ENCODE measurements at places on chromosomes 7 and 10.

GRCh38 chr10:99888622-99889021, 106.2 kb downstream of the ABCC2 start:
- DNase-seq, result no peak

GRCh38 chr10:5546891-5547680, 22.3 kb downstream of the CALML3 start:
- peak; percentile 44 for DNase-seq

- peak; percentile 22 for DNase-seq
These were observed 42.5 kb downstream of the RASGEF1A start for GRCh38 chr10:43224321-43224720.

GRCh38 chr7:31192986-31193385, 140.9 kb downstream of the ADCYAP1R1 start:
- DNase-seq, result peak; percentile 70

DNA sequence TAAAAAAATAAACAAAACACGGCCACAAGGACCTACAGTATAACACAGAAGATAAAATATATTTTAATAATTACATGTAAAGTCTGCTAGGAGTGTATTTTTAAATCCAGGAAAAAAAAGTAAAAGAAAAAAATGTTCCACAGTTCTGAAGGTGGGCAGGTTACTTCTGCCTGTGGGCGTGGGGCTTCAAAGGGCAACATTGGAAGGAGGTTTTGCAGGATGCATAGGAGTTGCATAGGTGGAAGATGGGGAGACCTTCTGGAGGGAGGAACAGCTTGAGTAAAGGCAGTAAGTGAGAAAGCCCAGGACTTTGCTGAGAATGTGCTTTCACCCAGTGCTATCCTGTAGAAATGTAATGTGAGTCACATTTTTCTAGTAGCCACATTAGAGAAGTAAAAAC, 37.5 kb upstream of the PLXNA4 start:
- DNase-seq, result no peak

DNA sequence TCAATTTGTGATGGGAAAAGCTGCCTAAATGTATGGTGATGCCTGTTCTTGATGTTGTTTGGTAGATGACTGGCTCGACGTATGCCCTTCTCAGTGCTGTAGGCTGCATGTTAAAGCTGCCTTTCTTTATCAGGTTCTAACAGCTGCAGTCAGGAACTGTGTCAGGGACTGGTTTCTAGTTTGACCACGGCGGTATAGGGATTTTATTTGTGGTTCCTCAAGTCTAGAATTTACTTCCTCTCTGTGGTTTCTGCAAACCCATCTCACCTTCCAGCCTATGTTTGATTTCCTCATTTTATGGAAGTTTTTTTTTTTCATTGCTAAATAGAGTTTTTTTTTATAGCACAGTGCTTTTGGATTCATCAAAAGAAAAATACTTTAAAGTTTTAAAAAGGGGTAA, 26.5 kb downstream of the LMTK2 start:
- DNase-seq, result peak; percentile 43

GRCh38 chr7:126803060-126803665, 449.6 kb downstream of the GRM8 start:
- DNase-seq, result peak; percentile 82

DNA sequence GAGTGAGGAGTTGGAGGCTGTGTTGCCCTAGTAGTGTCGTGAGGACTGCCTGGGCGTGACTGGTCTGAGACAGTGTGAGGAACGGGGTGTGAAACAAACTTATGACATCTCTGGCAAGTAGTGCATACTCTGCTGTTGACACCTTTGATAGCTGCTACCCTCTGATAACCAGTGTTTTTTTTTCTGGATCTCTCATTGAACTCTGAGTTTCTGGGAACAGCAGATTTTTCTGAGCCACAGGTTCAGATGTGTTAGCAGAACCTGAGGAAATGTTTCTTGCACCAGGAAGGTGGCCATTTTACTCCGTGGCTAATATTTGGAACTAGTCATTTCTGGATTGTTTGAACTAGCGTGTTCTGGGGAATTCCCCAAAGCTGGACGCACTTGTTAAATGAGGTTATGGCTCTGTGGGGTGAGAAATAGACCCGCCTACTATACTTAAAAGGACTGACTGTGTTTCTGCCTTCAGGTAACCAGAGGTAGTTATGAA, 52.9 kb downstream of the AUTS2 start:
- DNase-seq, result no peak

- DNase-seq, result no peak
These were observed 282.6 kb upstream of the PFKP start for GRCh38 chr10:2784766-2785165.

- no peak for DNase-seq
These were observed 221.1 kb downstream of the SNX10 start for GRCh38 chr7:26512737-26513136.

DNA sequence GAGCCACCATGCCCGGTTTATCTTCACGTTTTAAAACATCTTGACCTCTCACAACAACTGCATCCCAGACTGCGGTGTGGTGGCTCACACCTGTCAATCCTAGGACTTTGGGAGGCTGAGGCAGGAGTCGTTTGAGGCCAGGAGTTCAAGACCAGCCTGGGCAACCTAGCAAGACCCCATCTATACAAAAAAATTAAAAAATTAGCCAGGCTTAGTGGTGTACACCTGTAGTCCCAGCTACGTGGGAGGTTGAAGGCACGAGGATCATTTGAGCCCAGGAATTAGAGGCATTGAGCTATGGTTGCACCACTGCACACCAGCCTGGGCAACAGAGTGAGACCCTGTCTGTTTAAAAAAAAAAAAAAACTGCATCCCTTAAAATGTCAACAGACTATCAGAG, 20.2 kb downstream of the TNRC18 start:
- DNase-seq, result no peak

DNA sequence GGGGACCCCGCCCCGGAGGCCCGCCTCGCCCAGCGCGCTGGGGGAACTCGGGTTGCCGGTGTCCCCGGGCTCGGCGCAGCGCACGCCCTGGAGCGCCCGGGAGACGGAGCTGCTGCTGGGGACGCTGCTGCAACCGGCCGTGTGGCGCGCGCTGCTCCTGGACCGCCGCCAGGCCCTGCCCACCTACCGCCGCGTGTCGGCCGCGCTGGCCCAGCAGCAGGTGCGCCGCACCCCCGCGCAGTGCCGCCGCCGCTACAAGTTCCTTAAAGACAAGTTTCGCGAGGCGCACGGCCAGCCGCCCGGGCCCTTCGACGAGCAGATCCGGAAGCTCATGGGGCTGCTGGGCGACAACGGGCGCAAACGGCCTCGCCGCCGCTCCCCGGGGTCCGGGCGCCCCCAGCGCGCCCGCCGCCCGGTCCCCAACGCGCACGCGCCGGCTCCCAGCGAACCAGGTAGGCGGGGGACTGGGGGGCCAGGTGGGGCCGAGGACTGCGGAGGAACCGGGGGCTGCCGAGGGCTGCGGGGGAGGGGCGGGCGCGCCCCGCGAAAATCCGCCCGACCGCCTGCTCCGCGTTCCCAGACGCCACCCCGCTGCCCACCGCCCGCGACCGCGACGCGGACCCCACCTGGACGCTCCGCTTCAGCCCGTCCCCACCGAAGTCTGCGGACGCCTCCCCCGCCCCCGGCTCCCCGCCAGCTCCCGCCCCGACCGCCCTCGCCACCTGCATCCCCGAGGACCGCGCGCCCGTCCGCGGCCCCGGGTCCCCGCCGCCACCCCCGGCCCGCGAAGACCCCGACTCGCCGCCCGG, 574 bp downstream of the UTF1 start:
- no peak for DNase-seq

DNA sequence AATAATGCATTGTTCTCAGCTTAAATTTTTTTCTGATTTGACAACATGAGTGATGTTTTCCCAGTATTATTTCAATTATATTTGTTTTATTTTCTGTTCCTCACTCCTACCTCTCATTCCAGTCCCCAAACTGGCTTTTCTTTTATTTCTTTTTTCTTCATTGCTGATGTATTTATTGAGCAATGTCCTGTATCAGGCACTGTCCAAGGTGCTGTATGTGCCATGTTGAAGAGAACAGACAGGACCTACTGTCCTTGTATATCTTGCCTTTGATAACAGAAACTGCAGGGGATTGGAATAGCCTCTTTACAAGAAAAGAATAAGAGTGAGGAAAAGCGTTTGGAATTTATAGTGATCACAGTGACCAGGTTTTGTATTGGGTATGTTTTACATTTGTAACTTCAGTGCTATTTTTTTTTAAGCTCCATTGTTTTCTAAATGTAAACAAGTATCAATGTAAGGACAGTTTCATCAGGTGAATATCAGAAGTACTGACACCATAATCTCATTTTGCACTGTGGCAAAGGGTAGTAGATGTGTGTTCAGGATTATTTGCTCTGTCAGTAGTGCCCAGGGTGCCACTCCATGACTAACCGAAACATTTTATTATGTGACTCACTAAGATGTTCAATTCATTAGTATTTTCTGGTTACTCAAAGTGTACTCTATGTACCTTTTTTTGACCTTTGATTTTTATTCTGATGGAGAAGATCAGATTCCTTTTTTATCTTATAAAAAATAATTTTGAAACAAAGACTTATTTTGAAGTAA, 15.6 kb upstream of the CLDN12 start:
- peak; percentile 18 for DNase-seq
